ENCODE measurements at places on chromosomes 2 and 18. TPM values are rescaled to one million over a fixed set of nuclear protein-coding genes. Genes with fewer than 3 reads are reported as not detected.

DNA sequence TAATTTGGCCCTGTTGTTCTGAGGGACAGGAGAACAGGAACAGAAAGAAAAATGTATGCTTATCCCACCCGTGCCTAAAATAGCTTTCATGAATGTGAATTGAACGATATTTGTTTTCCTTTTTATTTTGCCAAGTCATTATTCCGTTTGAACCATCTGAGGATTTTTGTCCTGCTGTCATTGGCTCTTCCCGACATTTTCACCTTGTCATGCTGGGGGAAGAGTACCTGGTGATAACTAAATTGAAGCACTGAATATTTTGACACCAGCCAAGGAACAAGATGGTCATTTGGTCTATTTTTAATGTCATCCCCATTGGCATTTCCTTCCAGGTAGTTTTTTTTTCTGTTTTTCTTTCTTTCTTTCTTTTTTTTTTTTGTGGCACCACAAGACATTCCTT is 204.1 kb downstream of the DCC start:
- DNase-seq, result no peak

Gene CCDC148
- polyA plus RNA-seq, result 7.3 TPM

Gene ALK
- 0.55 TPM for polyA plus RNA-seq

GRCh38 chr2:36387258-36387916 is 31.8 kb downstream of the CRIM1 start:
- DNase-seq, result no peak

Gene MARS2
- 8.2 TPM for polyA plus RNA-seq

DNA sequence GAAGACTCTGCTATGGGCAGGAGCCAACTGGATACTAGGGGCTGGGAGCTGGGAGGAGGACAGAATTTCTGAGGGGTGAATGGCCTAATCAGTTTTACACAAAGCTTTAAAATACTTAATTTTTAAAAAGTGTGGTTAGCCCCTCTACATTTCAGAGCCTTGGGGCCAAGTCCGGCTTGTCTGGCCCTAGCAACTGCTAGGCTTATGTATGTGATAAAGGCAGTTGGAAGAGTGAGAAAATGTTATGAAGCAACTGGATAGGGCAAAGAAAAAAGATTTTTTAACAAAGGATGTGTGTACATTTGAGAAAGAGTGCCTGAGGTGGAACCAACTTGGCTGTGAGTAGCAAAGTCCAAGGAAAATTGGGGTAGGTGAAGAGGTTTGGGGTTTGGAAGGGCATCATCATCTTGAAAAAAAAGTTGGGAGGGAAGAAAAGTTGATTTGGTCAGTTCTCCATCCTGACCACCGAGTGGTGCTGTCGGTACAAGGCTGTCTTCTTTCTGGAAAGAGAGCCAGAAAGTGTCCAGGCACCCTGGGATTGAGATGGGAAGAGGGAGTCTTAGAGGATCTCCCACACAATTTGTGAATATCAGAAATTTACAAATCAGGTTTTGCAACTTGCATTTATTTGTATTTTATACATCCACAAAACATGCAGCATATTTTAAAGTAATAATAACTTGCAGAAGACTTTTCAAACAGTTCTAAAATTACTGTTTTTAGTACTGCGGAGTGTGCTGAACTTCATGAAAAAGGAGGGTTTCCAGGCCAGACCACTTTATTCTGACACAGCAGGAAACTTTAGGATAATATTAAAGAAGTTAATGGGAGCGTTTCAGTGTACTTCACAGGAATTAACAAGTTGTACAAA is 10.5 kb upstream of the CDK15 start:
- DNase-seq, result peak; percentile 42

DNA sequence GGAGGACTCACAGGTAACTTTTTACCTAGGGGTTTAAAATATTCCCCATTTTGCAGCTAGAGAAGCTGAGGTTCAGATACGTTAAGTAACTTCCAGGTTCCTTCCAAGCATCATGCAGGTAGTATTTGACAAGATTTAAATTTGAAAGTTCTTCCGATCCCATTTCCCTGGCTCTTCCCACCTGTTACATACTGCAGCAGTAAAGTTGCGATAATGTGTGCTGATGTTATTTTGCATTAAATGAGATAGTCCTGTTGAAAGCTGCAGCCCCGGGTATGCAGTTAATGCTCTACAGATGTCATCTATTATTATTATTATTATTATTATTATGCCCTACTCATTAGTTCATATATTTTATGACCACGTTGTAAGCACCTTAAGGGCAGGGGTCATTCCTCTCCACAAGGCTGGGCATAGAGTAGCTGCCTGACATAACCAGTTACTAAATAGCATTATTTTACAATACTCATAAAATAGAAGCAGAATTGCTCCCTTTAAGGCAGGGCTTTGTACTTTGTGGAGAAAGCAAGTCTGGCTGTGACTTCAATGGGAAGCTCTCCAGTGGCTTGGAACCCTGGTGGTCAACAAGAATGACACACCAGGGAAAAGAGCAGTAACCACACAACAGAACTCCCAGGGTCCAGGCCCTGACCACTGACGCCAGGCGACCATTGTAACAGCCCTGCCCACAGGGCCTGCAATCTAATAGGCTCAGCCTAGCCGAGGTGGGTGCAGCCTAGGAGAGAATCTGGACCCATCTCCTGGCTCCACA is 112.0 kb upstream of the STPG4 start:
- no peak for DNase-seq

Gene AOX1
- polyA plus RNA-seq, result 2.1 TPM

- DNase-seq, result no peak
Measured at GRCh38 chr18:74795751-74796150, 198.1 kb downstream of the ZNF407 start.

- no peak for DNase-seq
Measured at GRCh38 chr2:9739531-9739964, 103.7 kb upstream of the TAF1B start.

Gene CYP27C1
- polyA plus RNA-seq, result 11.5 TPM

Gene CREG2
- polyA plus RNA-seq, result 0.37 TPM

Gene CDCA7
- polyA plus RNA-seq, result 32.9 TPM

Gene SF3B6
- polyA plus RNA-seq, result 125 TPM

Gene EIF2AK2
- polyA plus RNA-seq, result 33.1 TPM

DNA sequence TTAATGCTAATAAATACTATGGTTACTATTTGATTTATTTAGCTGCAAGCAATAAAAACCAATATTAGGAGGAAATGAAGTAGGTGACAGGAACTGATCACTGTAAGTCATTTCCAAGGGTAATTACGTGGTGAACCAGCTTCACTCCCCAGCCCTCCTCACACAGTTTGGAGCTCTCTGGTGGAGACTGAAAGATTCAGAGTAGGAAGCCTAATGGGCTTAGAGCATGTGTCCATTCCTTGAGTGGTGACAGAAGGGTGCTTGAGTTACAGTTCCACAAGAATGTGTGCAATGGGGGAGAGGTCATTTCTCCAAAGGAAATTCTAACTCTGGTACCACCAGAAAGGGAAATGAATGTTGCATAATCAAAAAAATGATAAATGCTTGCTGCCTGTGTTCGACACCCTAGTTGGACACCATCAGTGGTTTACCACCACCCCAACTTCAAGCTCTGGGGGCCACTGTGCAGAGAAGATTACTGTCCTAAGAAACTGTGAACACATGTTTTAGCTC is 285.1 kb upstream of the MMADHC start:
- DNase-seq, result no peak

GRCh38 chr2:238107525-238108422 is 7.6 kb downstream of the ESPNL start:
- DNase-seq, result no peak

Gene CFC1
- polyA plus RNA-seq, result not detected

DNA sequence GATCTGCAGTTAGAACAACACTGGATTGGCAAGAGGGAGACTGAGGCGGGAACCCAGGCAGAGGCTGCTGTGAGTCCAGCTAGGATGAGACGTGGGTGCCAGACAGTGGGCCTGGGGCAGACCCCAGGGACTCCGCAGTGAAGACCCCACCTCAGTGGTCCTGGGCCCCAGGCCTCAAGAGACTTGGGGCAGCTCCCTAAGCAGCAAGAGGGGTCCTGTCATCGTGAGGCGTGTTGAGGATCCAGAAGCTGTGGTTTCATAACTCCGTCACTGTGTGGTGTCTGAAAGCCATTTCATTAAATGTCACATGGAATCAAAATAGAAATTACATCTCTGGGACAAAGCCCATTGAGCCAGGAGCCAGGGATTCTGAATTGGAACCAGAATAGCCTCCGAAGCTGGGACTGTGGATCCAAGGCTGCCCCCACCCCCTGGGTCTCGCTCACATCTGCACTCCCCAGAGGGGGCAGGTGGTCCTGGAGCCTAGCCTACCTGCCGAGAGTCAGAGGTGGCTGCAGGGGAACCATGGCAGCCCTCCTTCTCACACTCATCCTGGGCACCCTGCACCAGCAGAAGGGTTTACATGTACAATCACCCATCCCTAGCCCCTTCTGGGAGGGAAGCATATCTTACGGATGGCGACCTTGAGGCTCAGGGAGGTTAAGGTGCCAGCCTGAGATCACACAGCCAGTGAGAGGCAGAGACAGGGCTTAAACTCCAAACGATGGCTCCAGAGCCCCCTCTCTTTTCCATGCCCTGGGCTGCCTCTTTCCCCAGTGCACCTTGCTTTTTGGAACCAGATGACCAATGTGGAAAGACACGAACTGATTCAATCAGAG is 23.2 kb downstream of the RRM2 start:
- DNase-seq, result no peak

DNA sequence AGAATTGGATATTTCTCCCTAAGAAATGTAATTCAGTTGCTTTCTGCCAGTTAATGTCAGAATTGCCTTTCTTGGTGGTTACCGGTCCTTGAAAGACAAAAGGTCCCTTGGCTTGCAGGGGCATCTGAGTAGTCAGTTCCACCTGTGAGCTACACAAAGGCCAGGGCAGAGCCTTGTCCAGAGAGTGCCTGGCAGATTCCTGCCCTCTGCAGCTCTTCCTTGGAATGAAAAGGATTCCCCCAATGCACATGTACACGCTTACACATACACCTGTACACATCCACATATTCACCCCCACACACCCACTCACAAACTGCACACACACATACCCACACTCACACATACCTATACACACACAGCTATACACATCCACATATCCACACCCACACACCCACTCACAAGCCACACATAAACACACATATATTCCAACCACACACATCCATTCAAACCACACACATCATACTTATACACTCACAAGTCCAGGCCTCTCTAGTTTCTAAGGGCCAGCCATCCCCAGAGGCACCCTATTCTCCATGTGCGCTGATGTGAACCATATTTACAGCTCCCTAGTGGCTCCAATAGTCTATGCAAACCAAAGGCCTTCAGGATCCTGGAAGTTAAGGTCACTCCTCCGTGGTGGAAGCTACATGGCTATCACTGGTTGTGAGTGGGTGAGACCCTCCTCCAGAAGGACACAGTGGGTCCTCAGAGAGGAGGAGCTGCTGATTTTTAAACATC is 9.6 kb downstream of the CYRIA start:
- DNase-seq, result no peak

Gene C2orf81
- 9.2 TPM for polyA plus RNA-seq

DNA sequence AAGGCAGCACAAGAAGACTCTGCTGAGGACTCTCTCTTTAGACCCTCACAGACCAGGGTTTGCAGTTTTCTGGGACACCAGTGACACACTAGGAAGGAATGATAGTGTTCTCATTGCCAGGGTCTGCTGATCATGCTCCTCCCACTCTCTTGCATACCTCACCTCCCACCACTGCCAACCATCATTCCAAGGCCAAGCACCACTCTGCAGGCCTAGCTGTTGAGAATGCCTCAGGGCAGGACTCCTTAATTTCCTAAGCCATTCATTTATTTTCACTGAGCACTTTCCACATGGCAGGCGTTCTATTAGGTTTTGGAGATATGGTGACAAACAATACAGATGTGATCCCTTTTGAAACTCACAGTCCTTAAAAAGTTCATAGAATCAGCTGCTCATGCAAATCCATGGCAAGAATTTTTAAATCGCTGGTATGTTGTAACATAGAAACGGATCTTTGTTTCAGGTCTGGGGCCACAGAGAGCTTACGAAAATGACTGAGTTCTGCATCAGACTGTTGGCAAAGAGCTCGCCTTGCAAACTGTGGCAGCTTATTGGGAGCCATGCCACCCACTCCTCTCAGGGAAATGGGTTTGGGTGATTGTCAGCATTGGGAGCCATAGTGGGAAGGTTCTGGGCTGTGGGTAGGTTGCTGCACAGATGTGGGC is 78.5 kb downstream of the XDH start:
- DNase-seq, result no peak

Gene SIX3
- not detected for polyA plus RNA-seq

DNA sequence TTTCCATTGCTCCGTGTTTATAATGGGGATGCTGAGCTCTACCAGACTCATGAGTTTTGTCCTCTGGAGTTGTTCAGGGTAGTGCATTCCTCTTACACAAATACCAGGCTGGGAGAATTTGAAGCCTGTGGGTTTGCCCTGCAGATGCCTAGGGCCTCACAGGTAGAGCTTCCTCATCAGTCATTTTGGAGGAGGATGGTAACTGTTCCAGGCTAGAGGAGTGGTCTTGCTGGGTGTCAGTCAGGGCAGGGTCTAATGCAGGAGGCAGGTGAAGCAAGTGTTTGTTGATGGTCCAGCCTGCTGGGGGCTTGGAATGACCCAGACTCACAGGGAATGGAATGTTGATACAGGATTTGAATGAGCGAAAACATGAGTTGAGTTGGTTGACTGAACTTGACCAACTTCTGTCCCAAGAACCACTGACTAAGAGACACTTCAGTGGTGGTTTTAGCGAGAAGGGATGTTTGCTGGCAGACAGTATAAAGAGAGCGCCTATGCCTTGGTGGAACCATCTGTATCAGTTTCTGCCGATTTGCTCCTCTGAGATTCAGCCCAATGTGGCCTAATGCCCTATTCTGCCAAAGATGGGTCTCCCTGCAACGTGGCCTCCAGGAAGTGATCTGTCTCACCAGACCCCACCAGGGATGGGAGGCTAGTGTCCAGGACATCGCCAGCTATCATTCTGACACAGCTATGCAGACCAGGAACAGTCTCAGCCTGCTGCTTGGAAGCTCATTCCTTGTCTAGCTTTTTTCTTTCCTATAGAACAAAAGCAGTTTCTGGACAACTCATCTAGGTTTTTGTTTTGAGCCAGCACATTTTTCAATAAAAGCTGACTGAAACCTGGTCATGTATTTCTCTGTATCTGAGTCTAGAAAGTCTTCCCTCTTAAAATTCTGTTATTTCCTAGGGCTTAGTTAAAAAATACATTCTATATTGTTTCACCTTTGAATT is 9.3 kb downstream of the IL1R2 start:
- DNase-seq, result no peak

GRCh38 chr18:10936176-10937053 is 213.0 kb downstream of the PIEZO2 start:
- no peak for DNase-seq

Gene XIRP2
- polyA plus RNA-seq, result 0.20 TPM

DNA sequence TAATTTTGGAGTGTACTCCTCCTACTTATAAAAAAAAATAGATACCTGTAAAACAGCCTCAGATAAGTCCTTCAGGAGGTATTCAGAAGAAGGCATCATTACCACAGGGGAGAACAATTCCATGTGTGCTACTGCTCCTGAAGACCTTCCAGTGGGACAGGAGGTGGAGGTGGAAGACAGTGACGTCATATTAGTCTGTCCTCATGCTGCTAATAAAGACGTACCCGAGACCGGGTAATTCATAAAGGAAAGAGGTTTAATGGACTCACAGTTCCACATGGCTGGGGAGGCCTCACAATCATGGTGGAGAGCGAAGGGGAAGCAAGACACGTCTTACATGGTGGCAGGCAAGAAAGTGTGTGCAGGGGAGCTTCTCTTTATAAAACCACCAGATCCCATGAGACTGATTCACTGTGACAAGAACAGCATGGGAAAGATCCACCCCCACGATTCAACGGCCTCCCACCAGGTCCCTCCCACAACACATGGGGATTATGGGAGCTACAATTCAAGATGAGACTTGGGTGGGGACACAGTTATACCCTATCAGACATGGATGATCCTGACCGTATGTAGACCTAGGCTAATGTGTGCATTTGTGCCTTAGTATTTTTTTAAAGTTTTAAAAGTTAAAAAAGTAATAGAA is 98.4 kb downstream of the NDUFA10 start:
- DNase-seq, result no peak
